ENCODE measurements at places on chromosomes 3 and 15.

DNA sequence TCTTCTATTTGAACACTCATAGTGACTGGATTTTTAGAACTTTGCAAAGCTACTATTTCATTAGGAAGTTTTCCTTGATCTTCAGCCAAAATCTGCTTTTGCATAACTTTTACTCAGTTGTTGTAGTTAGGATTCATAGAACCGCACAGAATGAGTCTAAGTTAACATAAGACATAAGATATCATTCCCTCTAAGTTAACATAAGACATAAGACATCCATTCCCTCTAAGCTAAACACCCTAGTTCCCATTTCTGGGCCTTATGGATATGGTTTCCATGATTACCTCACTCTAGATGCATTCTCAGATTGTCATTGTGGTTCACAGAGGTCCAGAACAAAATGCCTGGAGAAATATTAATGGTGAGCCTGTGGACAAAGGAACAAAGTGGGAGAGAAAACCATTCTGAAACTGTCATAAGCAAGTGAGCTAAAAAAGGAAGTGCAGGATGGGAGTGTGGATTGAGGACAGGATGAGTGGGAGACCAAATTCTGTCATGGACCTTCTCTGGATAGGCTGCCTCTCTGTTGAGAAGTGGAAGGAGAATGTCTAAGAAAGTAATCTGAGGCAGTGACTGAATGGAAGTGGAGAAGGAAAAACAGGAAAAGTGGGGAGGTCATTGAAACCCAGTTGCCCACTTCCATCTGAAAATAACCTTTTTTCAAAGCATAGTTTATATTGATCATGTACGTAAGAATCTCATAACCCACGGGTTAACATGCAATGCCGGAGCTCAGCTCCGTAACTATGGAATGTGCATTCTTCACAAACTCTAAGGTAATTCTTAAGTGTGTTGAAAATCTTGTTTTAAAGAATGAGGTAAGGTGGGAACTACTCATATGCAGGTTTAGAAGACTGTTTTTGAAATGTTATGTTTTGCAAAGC is 37.4 kb upstream of the SECISBP2L start:
- DNase-seq = no peak

GRCh38 chr3:14425581-14426304 is 23.3 kb downstream of the SLC6A6 start:
- DNase-seq = no peak

DNA sequence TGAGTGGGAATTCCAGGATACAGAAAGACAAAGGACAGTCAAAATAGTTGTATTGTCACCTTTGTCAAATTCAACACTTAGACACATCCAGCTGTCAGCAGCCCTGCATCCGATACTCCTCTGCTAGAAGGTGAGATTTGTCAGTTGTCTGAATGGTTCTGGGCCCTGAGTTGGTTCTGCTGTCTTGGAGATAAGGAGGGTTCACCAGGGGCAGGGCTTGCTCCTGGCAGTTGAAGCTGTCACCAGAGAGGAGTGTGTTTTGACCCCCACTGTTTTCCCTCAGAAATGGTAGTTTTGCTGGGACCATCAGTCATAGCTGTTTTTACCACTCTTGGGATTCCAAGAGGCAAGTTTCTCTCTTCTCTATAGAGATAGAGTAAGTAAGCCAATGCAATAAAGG is 3.2 kb upstream of the KY start:
- DNase-seq = no peak

DNA sequence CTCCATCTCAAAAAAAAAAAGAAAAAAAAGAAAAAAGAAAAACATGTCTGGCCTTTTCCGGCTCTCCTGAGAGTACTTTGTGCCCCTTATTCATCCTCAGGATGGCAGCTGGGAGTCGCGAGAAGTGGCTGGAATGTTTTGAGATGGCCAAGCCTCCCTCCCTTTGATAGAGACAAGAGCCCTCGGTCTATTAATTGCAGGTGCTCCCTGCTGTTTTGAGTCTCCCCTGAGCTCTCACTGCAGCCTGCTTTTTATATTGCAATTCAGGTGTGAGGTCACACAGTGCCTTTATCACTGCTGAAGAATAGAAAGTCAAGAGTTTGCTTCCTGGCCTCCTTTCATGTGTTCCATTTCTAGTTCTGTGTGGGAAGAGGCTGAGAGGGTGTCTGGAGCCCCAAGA is 10.9 kb downstream of the CA12 start:
- DNase-seq = no peak

GRCh38 chr3:194632226-194632808 is 902 bp downstream of the TMEM44 start:
- no peak for DNase-seq

GRCh38 chr15:46496491-46497115 is 861.8 kb downstream of the SQOR start:
- DNase-seq = no peak

DNA sequence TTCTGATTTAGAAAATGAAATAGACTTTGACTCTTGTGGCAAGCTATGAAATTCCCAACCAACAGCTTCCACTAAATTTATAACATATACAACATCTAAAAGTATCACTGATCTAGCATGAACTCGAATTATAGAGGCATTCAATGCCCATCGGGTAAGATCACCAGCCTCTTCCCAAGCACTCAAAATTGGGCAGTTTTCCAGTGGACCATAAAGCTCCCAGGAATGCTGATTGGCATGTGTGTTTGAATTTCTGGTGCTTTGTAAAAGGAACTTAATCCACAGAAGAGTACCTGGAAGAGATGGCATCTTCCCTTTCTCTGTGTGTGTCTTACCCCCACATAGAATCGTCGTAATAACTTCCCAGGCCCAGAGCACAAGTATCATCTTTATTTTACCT is 10.0 kb downstream of the LRTM1 start:
- DNase-seq = no peak

GRCh38 chr3:105691633-105692032 is 177.2 kb downstream of the CBLB start:
- no peak for DNase-seq

GRCh38 chr15:61910839-61911369 is 149.3 kb downstream of the VPS13C start:
- no peak for DNase-seq

DNA sequence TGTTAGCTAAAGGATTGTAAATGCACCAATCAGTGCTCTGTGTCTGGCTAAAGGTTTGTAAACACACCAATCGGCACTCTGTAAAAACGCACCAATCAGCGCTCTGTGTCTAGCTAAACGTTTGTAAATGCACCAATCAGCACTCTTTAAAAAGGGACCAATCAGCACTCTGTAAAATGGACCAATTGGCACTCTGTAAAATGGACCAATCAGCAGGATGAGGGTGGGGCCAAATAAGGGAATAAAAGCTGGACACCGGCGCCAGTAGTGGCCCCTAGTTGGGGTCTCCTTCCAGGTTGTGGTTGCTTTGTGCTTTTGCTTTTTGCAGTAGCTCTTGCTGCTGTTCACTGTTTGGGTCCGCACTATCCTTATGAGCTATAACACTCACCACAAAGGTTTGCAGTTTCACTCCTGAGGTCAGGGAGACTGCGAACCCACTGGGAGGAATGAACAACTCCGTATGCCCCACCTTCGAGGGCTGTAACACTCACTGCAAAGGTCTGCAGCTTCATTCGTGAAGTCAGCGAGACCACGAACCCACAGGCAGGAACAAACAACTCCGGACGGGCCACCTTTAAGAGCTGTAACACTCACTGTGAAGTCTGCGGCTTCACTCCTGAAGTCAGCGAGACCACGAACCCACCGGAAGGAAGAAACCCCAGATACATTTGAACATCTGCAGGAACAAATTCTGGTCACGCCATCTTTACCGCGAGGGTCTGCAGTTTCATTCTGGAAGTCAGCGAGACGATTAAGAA is 1.1 kb upstream of the SUCLG2 start:
- DNase-seq = peak; percentile 69

DNA sequence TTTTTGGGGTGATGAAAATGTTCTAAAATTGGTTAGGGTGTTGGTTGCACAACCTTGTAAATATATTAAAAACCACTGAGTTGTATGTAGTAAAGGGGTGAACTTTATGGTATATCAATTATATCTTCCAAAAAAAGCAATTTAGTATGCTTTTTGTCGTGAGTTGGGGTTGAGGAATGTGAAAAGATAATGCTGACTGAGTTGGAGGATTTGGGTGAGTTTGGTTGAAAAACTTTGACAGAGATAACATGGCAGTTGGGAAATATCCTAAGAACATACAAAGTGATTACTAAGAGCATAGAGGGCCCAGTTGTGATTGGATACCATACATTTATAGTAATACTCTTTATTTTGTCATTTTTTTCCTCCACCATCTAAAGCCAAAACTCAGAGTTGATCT is 33.6 kb downstream of the HMG20A start:
- no peak for DNase-seq

DNA sequence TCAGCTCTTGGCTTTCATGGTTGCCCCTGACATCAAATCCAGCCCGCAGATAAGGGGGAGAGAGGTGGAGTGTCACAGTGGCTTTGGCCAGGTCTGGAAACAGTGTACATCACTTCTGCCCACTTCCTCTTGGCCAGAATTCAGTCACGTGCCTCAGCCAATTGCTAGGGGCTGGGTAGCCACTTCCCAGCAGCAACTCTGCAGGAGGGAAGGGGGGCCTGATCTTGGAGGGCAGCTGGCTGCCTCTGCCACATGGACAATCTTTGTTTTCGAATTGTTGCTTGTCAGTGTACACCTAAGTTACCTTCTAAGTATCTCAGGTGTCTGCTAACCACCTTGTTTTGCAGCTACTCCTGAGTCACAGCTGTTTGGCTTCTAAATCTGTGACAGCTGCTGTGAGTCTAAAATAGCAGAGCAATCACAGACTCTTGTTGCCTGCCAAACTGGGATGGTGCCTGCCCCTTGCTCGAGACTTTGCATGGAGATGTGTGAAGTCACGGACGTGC is 41.0 kb upstream of the LIMD1 start:
- DNase-seq = no peak

GRCh38 chr15:44308415-44308814 is 19.9 kb downstream of the GOLM2 start:
- no peak for DNase-seq

DNA sequence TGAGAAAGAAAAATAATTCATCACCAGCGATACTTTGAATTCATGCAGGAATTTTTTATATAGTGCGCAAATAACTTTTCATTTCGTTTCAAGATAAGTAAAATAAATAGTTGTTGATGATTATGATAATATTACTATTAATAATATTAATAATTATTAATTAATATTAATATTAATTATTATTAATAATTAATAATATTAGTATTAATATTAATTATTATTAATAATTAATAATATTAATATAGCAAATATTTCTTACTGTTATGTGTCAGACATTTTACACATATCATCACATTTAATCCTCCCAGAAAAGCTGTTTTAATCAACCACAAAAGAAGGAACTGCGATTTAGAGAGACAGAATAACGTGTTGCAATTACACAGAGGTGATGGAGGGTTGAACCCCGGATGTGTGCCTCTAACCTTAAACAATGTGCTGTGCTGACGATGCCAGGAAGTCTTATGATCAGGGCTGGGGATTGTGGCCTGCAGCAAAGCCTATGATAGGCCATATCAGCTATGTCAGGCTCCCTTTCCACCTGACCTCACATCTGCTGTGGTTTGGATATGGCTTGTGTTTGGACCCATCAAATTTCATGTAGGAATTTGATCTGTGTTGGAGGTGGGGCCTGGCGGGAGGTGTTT is 263.5 kb upstream of the NR2F2 start:
- DNase-seq = no peak

DNA sequence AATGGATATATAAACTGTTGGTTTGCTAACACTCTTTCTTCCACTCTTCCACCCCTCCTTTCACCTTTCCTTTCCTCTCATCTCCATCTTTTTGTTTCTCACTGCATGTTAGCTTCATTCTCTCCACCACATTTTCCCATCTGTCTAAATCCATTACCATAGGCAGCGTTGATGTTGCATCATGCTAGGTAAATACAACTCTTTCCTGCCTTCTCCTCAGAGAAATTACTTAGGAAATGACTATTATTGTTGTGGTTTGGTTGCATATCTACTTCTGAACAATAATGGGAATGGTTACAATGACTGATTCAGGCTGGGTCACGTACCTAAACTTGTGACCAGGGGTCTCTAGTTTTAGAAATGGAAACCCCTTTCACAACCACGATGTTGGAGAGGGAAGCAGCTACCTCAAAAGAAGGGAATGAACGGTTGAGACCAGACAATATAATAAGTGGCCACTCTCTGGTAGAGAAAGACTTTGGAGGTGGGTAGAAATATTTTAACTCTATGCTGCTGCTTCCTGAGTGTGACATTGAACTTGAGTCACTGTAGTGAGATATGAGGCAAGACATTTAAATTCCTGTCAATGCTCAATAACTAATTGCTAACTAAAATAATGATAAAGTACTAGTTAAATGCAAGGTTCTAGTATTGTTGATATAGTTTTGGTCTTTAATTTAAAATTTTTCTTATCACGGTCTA is 314.1 kb upstream of the TGFBR2 start:
- DNase-seq = no peak

DNA sequence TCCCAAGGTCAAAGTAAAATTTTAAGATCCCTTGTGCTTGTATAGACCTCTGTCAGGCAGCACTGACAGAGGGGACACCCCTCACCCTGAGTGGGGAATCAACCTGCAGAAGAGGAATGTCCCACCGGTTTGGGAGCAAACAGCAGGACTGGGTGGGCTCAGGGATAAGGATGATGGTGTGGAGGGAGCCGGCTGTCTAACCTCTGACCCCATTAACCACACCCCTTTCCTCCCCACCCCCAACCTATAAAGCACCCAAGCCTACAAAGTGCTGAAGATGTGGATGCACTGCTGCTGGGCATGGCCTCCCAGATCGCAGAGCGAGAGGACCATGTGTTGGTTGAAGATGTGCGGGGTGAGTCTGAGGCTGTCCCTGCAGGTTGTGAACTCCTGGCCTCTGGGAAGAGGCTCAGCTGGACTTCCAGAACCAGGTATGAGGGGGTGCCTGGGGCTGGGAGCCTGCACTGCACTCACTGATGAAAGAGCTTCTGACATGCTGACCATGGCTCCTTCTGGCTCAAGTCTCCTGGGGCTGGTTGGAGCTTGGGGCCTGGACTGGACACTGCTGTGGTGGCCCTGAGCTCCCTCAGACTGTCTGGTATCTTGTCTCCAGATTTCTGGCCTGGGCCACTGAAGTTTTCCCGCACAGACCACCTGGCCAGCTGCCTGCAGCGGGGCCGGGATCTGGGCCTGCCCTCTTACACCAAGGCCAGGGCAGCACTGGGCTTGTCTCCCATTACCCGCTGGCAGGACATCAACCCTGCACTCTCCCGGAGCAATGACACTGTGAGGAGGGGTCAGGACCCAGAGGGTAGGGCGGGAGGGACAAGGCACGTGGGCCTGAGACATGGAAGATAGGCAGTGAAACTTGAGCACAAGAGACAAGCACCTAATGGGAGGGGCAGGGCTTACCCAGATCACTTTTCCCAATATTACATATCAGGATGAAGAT is 9.3 kb downstream of the DUOX1 start:
- DNase-seq = no peak

GRCh38 chr3:189833996-189834395 is 202.8 kb downstream of the TP63 start:
- DNase-seq = no peak

- no peak for DNase-seq
These were observed 8.7 kb upstream of the GPD1L start for GRCh38 chr3:32097768-32098167.
